ENCODE measurements at places on chromosomes 16 and 17.

DNA sequence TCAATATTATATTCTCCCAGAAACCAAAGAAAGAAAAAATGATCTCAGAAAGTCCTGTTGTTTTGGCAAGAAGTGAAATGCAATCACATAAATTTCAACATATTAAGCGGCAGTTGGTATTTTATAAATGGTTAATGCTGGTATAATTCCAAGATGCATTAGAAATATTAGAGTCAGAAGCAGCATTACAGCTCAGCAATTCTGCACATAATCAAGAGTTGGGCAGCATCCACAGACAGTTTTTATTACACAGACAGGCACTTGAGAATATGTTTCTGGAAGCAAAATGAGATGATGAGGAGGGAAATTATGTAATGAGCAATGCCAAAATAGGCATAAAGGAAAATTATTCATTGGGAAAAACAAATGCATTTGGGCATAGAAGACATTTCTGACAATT, 148.1 kb downstream of the KCNJ2 start:
- no peak for DNase-seq

- no peak for DNase-seq
Observed at GRCh38 chr17:33154869-33155455, 138.1 kb downstream of the ASIC2 start.

DNA sequence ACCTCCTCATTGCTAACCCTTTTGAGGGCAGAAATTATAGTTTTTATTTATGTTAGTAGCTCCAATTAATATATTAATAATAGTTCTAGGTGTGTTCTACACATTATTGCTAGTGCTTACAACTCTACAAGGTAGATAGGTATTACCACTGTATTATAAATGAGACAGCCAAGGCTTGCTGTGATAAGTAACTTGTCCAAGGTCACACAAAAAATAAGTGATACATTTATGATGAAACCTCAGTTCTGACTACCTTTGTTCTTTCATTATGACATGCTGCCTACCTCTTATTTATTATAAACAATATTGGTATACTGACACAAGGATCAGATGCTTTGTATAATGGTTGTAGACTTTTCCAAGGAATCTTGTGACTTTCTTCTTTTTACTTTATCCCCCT, 41.2 kb downstream of the NFAT5 start:
- no peak for DNase-seq

DNA sequence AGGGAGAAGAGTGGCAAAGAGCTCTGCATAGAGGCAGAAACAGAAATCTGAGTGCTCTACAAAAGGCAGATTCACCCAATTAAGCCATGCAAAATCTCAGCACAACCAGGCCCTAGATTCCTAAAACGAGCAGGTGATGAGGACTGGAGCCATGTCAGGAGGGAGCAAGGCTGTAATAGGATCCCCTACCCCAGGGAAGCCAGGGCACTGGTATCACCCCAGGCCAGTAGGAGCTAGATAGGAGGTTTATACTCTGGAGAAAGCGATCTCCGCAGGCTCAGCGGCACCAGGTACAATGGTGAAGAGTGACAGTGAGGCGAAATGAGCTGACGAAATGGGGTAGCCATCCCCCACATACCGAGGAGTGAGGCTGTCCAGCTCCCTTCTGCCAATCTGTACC, 171.5 kb downstream of the PARN start:
- DNase-seq, result no peak

GRCh38 chr17:54888981-54889380, 11.7 kb upstream of the TOM1L1 start:
- DNase-seq, result no peak
